NCI-H187 treated with DMSO at 0.1 percent for 48 hours (cell line): ENCODE measurements at places on chromosomes 7 and 10.

GRCh38 chr10:75287697-75288096 is 51.9 kb upstream of the COMTD1 start:
- no peak for DNase-seq

- DNase-seq: no peak
These were observed 432.7 kb downstream of the DPP6 start for GRCh38 chr7:154484943-154485342.

DNA sequence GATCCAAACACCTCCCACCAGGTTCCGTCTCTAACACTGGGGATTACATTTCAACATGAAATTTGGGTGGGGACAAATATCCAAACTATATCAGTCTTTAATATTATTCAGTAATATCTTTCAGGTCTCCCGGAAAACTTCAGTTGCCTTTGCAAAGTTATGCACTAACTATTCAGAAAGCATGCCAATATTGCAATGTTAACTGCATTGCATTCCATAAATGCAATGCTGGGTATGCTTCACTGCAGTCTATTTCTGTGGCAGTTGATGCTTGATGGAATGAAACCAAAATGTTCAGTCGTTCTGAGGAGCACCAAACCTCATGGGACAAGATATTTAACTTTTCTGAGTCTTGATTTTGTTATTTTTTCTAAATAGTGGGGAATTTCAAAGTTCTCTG is 147.5 kb downstream of the SLC16A9 start:
- DNase-seq: no peak

GRCh38 chr10:71969929-71970328 is 5.7 kb downstream of the CHST3 start:
- no peak for DNase-seq

- DNase-seq: no peak
These were observed 563.0 kb downstream of the PARD3 start for GRCh38 chr10:34252111-34252510.

DNA sequence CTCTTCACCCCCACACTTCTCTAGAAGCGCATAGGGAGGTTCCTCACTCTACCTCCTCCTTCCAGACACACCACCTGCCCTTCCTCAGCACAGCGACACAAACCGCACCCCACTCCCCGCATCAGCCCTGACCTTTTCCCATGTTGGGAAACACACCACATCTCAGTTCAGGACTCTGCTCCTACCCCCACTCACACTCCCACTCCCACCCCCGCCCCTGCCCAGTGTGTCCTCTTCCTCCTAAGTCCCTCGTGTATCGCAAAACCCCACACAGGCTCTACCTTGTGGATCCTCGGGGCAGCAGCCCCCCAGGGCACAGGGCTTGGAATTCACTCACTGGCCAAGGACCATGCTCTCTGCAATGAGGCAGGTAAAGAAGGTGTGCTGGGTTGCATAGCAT is 4.2 kb upstream of the AOC1 start:
- no peak for DNase-seq

GRCh38 chr7:150406567-150407421 is 27.7 kb downstream of the ZNF775 start:
- no peak for DNase-seq

DNA sequence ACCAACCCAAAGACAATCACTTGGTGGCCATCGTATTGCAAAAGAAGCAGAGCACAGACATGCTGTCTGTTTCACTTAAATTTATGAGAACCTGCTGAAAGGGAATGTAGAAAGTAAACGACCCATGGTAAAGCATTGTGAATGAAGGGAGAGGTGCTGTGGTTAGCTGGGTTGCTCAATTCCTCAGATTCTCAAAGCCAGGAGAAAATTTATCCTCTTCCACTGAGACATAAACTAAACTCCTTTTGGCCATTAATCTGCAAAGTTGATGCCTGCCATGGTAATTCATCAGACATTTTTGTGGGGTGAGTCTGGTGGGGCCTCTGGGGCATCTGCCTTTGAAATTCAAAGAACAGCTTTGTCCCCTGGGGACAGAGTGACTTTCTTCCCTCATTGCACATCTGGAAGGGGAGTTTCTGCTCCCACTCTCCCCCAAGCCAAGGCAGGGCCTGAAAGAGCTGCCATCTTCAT is 951.0 kb downstream of the LRMDA start:
- DNase-seq: no peak

DNA sequence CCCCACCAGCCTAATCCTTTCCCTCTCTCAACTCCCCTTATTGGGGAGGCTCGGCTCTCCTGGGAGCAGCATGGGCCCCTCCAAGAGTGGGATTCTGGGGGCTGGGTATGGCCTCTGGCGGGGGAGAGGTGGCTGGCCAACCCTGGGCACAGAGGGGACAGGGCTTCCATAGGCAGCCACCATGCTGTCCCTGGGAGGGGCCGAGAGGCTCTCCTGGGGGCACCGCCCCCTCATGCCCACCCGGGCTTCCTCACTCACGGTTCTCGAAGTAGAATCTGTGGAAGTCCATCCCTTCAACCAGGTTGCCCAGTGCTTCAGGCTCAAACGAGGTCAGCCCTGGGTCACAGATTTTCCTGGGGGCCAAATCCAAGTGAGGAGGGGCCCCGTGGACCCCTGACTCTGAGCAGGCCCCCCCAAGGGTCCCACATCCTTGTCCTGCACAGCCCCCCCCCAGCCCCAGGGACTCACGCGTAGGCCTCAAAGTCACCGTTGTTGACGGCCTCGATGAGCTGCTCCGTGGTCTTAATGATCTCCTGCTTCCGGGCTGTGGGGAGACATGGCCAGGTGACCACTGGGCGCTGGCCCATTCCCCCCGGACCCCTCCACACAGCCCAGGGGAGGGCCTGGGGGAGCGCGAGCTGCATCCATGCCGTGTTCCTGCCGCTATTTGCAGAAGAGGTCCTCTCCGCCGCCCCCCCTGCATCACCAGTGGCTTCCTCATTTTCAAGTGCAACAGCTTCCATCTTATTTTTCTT is 19.8 kb downstream of the YKT6 start:
- DNase-seq: no peak

DNA sequence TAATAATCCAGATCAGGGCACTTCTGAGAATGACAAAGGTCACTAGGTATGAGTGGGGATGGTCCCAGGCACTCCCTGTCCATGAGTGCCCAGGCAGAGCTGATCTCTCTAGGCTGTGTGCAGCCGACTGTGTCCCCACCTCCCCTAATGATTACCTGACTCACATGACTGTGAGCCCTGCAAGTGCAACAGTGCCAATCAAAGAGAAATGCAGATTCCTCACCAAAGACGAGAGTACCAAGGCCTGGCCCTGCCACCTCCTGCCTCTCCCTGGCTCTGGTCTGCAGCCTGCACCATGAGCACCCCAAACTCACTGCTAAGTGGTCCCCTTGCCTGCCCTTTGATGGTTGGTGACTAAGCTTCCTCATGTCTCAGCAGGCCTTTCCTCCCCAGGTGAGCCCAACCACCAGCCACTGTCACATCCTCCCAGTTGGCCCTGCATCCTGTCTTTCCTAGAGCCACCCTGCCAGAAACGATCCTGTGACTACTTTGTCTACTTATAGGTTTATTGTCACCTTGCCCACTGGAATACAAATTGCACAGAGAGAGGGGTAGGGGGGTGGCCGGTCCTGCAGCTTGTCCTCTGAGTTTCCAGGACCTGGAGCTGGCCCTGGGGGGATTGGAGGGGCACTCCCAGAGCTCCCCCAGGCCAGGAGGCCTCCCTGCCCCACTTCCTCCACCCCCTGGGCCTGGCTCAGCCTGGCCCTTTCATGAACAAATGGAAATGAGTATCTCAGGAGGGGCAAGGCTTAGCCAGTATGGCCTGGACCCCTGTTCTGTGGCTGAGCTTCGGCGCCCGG is 22.4 kb upstream of the GDF10 start:
- DNase-seq: no peak

GRCh38 chr10:25895856-25896255 is 38.2 kb upstream of the MYO3A start:
- DNase-seq: no peak

DNA sequence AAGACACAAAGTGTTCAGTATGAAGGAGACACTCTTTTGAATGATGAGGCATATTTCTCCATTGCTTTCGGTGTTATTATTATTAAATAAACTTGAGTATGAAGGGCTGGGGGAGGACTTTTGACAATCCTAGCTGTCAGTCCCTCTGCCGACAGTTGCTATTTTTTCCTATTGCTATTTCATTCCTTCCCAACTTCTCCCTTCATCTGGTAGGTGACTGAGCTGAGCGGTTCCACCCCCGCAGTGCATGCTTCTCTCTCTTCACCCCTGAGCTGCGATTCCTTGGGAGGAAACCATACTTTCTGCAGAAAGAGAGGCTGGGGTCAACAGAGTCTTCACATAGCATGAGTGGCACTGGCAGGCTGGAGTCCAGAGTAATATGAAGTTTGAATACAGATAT is 261.2 kb upstream of the TAC1 start:
- DNase-seq: no peak

DNA sequence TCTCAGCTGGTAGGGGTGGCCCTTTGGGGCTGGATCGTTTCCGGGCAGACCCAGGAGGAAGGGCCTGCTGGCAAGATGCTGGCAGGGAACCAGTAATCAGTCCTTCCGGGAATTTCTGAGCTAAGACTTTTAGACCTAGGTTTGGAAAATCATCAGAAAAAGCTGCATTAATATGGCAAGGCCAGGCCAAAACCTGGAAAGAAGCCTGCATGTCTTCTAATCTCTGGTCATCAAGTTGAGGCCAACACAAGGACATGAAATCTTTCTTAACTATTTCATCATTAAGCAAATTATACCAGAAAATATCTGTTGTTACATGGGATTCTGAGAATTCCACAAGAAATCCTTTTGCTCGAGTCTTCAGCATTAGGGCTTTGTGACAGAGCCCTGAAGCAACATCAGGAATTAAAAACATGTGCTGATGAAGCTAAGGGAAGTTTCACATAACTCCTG is 19.9 kb downstream of the CPA1 start:
- no peak for DNase-seq

DNA sequence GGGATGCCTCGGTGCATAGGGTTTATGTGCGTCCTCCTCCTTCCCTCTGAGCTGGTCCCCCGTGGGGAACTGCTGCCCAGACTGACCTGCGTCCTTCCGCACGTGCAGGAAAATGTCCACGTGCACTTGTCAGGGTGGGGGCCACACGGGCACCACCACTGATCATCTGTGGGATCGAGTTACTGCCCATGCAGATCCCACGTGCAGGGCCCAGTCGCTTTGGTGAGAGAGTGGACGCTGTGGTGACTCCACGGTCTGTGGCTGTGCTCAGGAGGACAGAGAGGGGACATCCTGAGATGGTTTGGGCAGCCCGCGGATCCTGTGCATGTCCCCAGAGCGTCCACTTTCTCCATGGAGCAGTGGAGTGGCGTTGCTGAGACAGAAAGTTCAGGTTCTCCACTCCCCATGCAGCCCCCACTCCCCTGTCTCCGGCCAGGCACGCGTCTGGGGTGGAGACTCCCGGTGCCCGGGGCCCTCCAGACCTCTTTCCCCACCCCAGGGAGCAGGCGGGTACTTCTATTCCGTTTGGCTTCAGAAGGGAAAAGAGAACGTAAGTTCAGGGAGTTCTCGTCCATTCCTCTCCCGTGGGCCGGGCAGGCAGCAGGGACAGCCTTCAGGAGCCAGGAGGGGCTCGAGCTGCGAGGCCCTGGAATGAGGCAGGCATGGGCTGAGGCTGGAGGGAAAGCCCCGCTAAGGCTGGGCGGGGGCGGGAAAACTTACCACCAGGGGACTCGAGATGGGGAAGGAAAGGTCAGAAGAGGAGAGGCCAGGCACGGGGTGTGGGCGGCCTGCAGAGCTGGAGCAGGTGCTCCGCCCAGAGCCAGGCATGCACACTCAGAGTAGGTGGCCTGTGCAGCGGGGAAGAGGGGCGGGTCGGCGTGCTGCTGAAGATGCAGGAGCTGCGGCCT is 59.9 kb downstream of the EGFR start:
- no peak for DNase-seq

- DNase-seq: no peak
These were observed 98.5 kb downstream of the GRB10 start for GRCh38 chr7:50684011-50684712.

DNA sequence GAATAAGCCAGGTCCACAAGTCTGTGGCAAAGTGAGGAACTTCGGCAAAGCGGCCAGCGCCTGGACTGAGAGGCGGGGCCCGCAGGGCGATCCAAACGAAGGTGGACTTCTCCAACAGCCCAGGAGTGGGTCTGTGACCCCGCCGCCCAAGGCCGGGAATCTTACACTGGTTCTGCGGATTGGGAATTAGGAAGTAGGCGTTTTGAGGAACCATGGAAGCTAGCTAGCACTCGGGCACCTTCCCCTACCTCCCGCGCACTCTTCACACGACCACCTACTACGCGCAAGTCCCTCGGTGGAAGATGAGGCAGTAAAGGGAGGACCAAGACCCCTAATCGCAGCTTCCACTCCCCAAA is 570 bp upstream of the ARF5 start:
- DNase-seq: no peak

- no peak for DNase-seq
These were observed 85.0 kb downstream of the PLPP4 start for GRCh38 chr10:120541984-120542383.

- DNase-seq: no peak
These were observed 65.4 kb upstream of the MXI1 start for GRCh38 chr10:110141871-110142635.

DNA sequence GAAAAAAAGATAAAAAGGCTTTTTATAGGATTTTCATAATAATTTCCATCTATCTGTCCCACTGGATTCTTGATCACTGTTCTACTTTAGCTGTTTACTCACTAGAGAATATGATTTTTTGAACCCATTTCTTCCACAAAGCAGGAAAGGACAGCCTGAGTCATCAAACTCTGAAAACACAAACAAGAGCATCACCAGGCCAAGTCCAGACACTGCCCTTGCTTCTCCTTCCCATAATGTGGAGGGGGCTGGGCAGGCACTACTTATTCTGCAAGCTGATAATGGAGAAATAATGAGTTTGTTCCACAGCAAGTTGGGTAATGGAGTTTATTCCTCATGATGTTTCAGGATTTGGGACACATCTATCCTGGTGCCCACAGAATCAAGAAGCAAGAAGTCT is 13.0 kb upstream of the KCNIP2 start:
- no peak for DNase-seq

DNA sequence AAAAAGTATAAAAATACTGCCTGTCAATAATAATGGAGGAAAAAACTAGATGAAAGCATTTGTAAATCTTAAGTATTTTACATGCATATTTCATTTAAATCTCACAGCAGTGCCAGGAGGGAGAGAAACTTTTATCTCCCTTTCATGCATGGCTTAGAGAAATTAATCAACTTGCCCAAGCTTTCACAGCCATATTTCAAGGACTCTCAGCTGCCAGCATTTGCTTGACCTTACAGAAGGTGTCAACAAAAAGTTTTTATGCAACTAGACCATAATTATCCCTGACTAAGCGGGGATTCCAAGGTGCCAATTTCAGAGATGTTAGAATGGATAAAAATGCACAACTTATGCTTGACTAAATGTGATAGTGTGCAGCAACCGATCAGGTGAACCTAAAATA is 125.4 kb downstream of the ZFAND4 start:
- DNase-seq: no peak

DNA sequence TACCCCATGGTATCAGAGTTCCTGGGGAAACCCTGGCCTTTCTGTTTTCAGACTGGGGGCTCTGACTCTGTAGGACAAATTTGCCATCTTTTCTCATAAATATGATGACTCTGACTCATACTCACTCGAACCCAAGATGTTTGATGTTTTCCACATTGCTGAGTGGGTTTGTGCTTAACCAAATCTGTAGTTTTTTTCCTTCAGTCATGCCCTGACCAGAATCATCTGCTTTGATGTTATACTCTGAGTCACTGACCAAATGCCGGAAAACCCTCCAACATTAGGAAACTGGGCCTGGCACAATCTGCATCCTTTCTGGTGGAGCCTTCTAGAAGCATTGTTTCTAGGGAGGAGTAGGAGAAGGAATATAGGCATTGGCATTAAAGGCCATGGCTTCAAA is 118.7 kb downstream of the C10orf105 start:
- DNase-seq: no peak
